ENCODE measurements at places on chromosomes 13 and 19.
A peak's percentile ranks its signal among the peaks of the same experiment; 100 is the strongest.

DNA sequence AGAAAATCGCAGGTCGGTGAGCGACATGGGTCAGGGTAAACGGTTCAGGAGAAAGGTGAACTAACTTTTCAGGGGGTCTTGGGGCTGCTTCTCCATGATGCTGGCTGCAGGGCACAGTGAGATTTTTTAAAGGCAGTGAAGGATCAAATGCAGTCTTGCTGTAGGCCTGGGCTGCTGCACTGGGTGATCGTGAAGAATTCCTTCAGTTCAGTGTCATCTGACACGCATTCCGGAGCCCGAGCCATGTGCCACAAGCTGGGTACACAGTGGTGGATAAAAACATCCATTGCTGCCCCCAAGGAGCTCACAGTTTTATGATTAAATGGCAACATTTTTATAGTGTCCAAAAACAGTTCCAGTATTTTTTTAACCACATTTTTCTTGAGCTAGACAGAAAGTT lies 56.3 kb upstream of the GPR12 start:
- no peak for DNase-seq

DNA sequence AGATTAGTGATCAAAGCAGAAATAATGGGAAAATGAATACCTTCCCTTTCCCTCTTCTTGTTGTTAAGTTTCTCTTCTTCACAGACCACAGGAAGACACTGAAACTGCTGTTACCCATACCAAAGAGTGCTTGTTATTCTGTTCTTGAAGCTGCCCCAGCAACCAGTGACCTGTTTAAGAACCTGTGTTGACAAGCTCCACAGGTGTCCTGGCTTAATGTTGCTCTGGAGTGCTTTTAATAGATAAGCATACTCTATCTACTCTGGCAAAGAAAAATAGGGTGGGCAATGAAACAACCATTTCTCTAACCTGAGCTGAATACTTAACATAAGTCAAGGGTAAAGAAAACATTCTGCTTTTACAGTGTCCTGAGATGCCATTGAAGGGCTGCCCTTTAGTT lies 506.7 kb upstream of the GPC6 start:
- peak; percentile 50 for DNase-seq

DNA sequence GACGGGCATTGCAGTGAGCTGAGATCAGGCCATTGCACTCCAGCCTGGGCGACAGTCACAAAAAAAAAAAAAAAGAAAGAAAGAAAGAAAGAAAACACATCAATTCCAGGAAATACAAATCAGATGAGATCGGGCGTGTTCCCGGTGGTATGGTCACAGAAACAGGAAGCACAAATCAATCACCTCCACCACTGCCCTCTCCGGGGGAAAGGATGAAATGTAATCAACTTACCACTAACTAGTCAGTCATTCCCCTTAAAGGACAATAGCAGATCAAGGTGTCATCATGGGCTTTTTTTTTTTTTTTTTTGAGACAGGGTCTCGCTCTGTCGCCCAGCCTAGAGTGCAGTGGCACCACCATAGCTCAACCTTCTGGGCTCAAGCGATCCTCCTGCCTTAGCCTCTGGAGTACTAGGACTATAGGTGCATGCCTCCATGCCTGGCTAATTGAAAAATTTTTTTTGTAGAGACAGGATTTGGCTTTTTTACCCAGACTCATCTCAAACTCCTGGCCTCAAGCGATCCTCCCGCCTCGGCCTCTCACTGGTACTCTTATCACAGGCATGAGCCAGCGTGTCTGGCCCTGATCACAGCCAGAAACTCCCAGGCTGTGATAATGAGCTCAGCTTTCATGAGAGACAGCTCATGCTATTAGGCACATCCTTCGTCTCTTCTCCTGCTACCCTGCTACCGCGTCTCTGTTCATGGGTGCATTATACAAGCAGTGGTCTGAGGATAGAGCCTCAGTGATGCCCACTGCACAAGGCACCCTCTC lies 6.8 kb upstream of the DPRX start:
- no peak for DNase-seq

- DNase-seq: no peak
Observed at GRCh38 chr19:47109541-47110375, 3.8 kb downstream of the ZC3H4 start.

DNA sequence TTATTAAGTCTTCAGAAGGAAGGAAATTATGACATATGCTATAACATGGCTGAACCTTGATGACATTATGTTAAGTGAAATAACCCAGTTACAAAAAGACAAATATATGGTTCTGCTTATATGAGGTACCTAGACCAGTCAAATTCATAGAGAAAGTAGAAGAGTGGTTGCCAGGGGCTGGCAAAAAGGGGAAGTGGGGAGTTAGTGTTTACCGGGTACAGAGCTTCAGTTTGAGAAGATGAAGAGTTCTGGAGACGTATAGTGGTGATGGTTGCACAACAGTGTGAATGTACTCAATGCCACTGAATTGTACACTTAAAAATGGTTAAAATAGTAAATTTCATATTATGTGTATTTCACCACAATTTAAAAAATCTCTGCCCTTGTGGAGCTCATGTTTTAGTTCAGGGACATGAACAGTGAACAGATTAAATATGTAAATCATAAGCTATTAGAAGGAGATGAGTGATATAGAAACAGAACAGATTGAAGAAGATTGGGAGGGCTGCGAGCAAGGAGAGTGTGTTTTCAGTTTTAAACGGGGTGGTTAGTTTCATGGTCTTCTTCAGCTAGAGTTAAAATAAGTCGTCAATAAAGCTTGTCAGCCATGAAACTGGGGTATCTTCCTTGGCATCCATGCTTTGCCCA lies 355.2 kb downstream of the KCNRG start:
- no peak for DNase-seq

DNA sequence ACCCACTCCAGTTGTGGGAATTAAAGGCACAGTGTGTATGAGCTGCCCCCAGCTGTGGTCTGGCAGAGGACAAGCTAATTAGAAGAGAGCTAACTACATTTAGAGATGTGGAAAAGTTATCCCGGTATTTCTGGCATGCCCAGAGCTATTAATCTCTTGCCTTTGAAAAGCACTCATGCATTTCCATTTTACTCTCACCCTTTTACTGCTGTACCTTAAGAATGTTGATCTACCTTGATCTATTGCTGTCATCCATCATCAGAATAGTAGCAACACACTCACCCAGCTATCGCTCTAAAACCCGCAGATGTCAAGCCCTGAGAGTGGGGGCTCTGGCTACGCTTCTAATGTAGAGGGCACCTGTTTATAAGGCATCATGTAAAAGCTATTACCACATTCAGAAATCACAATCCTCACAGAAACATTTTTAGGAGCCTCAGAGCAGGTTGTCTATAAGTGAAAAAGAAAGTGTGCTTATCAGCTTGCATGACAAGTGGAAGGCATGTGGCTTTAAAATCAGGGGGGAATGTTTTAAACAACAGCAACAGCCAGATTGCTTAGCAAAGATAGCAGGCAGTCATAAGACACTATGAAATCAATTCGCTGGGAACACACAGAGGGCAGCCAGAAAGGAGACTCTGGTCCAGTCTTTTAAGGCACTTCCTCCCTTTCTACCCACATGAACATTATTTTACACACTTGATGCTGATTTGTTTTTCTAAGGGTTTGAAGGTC lies 224.2 kb upstream of the IRS2 start:
- no peak for DNase-seq

- no peak for DNase-seq
Observed at GRCh38 chr13:70814684-70815083, 706.4 kb upstream of the KLHL1 start.

- no peak for DNase-seq
Observed at GRCh38 chr13:114128624-114129522, 3.5 kb downstream of the RASA3 start.

DNA sequence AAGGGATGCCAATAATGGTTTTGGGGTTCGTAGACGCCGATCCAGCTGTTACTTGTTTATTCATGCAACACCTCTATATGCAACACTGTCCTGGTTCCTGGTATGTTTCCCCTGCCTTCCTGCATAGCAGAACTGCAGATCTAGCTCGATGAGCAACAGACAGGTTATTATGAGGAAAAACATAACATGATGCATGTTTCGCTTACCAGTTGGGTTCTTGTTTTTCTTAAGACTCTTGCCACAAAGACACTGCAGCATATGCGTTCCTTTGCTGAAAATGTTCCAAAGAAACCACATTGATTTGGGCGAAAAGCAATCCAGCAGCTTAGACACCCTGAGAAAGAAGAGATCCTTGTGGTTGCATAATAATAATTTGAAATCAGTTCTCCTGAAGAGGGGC lies 583 bp downstream of the FGF14 start:
- no peak for DNase-seq

DNA sequence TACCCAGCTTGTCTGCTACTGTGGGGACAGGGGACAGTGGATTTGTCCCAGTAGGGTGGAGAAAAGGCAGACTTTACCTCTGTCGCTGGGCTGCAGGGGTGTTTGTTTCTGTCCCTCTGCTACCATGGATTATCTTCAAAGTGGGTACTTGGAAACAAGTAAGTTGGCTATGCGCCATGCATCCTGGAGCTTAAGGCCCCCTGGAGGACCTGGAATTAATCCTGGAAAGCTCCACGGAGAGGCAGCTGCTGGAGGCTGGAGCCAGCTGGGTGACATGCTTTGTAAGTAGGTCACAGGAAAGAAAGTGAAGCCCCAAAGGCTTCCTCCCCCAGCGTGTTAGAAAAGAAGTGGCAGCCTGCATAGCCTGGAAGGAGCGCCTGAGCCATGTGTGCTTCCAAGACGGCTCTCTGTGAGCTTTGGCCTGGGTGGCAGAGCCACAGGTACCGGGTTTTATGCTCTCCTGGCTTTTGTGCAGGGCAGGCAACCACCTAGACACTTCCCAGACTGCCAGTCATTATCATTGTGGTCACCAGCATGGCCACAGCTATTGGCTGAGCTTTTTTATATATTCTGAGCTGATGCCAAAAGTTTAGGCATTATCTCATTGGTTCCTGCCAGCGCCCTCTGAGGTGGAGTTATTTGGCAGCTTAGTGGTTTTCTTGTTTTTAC lies 9.5 kb downstream of the B3GLCT start:
- DNase-seq: peak; percentile 69

GRCh38 chr19:4224470-4224869 lies 4.9 kb upstream of the EBI3 start:
- no peak for DNase-seq

GRCh38 chr19:1991018-1991913 lies 24.2 kb downstream of the BTBD2 start:
- DNase-seq: no peak

DNA sequence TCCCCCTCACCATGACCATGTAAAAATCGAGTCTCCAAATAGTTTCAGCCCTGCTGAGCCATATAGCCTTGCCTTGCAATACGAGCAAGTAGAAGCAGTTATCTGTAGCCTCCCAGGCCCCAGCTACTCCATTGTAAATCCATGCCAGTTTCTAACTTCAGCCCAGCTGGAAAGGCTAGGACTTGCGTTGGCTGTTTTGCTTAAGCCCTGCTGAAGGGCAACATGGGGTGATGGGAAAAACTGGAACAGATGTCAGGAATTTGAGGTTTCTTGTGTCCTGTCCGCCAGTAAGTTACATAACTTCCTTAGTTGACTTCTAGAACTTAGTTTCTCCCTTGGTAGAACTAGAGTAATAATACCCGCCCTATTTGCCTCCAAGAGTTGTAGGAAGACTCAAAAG lies 216.0 kb upstream of the SERP2 start:
- no peak for DNase-seq

- DNase-seq: no peak
Observed at GRCh38 chr19:1366899-1367870, 16.5 kb upstream of the NDUFS7 start.

GRCh38 chr13:65911546-65912193 lies 1318.5 kb downstream of the PCDH9 start:
- no peak for DNase-seq

GRCh38 chr19:36081385-36081784 lies 26.7 kb downstream of the WDR62 start:
- no peak for DNase-seq

DNA sequence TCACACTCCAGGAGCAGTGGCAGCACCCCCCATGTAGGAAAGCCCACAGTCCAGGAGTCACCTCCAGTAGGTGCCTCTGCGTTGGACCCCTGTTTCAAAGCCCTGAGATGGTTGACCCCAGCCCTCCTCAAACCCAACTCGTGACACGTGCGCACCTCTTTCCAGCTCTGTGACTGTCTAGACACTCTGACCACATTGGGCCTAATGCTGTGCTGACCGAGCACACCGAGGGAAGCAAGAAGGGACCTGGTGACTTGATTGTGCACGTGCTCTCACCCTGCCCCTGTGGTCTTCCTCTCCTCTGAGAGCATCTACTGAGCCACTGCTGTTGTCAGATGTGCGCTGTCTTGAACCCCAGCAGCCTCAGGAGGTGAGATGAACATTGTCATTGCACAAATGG lies 22.9 kb upstream of the SLC35E1 start:
- no peak for DNase-seq

GRCh38 chr13:53126841-53127245 lies 98.2 kb downstream of the OLFM4 start:
- DNase-seq: no peak

GRCh38 chr13:98144801-98145350 lies 2.0 kb downstream of the FARP1 start:
- peak; percentile 14 for DNase-seq

DNA sequence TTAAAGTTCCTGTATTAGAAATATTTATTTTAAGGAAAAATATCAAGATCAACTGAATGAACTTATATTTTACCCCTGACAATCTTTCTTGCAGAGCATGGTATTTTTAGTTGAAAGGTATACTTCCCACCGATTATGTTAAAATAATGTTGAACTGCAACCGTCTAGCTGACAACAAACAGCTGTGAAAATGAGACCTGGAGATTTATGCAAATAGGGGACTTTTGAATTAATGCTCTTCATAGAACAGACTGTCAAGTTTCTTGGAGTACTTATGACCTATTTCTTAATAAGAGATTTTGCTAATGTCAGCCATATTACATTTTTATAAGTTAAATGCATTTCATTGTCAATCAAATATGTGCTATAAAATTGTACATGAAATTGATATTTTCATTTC lies 210.9 kb downstream of the NALCN start:
- DNase-seq: no peak

DNA sequence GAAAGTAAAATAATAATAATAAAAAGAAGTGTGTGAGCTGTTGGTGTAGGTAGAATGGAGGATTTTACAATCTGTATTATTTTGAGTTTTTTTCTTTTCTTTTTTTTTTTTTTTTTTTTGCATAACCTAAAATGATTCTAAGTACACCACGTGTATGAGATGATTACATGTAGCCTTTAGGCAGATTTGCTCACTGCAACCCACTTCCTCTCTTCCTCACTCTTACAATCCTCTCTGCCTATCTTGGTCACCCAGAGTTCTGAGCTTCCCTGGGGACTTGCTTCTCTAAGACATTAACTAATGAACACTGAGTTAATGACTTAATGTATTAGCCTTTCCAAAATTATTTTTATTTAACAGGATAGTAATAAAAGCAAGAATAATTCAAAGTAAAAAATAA lies 1169.6 kb downstream of the EFNB2 start:
- no peak for DNase-seq

GRCh38 chr13:112769615-112770014 lies 79.8 kb downstream of the ATP11A start:
- DNase-seq: no peak

- DNase-seq: no peak
Observed at GRCh38 chr13:31261241-31261640, 61.5 kb downstream of the B3GLCT start.

- no peak for DNase-seq
Observed at GRCh38 chr13:73948848-73949529, 185.2 kb downstream of the KLF12 start.

- DNase-seq: no peak
Observed at GRCh38 chr19:23439623-23440022, 44.4 kb upstream of the ZNF91 start.

Measured in NCI-H2081 (cell line).